Fibroblast of the aortic adventitia (primary cell): ENCODE measurements at places on chromosomes 12 and 14.

DNA sequence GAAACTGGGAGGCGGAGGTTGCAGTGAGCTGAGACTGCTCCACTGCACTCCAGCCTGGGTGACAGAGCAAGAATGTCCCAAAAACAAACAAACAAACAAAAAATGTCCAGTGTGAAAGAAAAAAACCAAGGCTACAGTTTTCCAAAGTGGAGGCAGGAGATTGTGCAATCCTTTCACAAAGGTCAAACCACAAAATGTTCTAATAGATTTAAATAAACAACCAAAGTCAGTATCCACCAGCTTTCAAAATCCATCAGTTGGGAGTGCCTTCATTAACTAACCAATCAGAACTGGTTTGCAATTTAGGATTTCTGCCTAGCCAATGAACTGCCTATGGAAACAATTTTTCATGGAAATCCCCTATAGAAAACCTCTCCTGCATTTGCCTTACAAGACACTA lies 52.3 kb upstream of the TRIM9 start:
- DNase-seq, result peak; percentile 22

DNA sequence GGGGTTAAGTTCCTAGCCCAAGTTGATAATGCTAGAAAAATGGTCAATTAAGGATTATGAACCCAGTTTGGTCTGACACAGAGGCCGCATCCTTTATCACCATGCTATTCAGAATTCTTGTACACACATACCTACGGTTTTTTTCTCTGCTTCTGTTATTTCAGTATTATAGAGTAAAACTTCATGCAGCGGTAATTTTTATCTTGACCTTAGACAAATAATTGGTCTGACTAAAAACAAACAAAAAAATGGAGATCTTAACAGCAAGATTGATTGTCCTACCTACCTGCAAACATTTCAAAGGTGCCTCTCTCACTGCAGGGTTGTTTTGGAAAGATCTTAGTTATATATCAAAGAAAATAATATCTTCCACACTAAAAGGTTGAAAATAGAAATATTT lies 201.9 kb upstream of the PRICKLE1 start:
- no peak for DNase-seq

DNA sequence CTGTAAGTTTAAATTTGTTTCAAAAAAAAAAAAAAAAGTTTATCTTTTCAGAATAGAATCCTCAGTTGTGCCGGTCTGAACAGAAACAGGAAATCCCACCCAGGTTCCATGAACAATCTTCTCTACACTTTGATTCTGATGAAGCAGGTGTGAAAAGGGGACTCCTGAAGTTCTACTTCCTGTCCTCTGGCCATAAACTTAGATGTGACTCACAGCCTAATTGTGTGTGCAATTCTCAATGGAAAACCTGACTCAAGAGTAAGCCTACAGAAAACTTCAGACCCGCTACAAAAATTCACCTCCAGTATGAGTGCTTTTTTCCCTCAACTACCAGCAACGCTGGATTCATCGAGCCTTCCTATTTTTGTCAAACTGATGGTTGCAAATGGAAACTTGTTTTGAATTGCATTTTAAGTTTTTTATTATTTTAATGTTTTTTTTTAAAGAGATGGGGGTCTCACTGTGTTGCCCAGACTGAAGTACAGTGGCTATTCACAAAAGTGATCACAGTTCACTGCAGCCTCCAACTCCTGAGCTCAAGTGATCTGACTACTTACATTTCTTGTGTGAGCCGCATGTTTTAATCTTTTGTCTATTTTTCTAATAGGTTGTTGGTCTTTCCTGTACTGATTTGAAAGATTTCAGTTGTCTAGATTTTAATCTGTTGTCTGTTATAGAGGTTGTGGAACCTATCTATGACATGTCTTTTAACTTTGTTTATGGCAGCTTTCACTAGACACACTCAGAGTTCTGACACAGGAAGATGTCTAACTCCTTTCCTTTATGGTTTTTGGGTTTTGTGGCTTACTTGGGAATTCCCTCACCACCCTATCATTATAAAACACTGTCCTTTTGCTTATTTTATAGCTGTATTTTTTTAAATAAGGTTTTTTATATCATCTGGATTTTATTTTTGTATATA lies 37.6 kb downstream of the ATG14 start:
- DNase-seq, result peak; percentile 20

- no peak for DNase-seq
These were observed 5.1 kb downstream of the AKAP3 start for GRCh38 chr12:4643747-4644146.

- peak; percentile 71 for DNase-seq
These were observed 336.8 kb downstream of the LRIG3 start for GRCh38 chr12:58583529-58583928.

DNA sequence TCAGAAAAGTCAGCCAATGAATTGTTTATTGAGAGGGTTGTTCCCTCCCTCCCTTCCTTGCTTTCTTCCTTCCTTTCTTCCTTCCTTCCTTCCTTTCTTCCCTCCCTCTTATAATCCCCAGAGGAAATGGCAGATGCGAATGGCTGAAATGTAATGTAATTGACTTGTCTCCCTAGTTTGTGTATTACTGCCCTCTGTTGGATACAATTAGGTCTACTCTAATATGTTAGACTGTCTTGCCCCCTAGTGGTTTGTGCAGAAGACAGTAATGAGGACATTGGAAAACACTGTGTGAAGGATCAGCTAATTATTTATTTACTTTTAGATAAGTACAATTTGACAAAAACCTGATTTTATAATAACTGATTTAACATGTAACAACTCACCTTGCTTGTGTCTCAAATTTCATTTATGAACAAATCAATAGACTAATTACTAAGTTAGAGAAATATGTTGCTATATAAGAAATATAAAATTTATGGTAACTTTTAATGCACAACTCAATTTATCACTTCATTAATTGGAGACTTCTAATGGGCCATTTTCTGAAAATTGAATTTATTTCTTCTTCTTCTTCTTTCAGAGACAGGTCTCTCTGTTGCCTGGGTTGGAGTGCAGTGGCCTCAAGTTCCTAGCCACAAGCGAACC lies 229.8 kb upstream of the LRIG3 start:
- DNase-seq, result peak; percentile 88

DNA sequence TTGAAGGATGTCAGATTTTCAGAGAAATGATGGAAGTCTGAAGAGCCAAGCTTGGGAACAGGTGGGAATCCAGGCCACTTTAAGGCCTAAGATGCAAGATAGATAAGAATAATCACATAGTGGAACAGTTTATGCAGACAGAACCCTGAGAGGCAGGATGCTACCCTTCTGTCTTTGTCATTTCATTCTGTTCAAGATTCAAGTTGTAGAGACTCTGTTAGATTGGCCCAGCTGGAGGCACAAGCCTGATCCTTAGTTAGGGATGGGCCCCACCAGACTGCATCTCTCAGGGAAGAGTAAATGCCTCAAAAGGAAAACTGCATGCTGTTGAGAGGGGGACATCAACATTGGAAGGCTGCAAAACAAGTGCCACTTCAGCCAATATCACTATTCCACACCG lies 287.0 kb downstream of the PCNX1 start:
- no peak for DNase-seq

DNA sequence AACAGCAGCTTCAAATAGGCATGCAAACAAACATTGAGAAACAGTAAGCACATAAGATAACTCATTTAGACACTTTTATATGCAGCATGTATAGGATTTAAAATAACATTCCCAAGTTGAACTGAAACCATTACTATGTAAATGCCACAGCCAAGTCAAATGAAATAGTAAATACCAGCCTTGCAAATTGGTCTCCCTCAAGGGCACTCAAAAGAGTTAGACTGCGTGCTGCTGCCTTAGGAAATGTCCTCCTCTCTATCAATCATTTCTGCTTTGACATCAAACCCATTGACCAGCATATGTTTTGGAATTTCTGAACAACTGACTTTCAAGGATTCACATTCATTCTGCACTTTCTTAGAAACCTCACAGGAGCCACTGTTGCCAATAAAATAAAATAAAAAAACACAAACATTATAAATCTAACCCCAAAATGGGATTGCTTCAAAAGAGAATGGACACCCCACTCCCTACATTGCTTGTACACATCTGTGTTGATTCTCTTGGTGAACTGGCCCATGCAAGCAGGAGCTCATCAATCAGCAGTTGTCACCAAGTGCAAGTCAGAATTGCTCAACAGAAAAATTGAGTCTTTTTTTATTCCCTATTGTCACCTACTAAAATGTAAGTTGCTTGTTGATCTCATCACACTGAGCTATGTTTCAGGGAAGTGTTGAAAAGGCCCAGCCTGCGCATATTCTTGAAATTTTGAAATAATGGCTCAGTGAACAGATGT lies 256.2 kb downstream of the DAD1 start:
- DNase-seq, result no peak

DNA sequence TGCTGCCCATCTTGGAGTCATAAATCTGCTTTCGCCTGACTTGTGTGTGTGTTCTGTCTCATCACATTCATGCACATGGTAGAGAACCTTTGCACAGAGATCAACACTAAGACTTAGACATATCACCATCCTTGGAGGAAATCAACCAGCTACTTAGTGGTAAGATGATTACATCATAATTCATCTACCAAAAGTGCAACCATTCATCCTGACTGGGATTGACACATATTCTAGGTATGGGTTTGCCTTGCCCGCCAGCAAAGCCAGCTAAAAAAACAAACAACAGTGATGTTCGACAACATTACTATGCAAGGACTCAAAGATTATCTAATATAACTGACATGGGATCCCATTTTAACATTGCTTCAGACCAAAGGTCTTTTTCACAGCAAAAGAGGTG lies 228.7 kb downstream of the NUAK1 start:
- no peak for DNase-seq
